CD4-positive, alpha-beta T cell treated with Interleukin-17A for 1 hour (primary cell): ENCODE measurements at places on chromosomes 5 and 9.
A peak's percentile ranks its signal among the peaks of the same experiment; 100 is the strongest.

DNA sequence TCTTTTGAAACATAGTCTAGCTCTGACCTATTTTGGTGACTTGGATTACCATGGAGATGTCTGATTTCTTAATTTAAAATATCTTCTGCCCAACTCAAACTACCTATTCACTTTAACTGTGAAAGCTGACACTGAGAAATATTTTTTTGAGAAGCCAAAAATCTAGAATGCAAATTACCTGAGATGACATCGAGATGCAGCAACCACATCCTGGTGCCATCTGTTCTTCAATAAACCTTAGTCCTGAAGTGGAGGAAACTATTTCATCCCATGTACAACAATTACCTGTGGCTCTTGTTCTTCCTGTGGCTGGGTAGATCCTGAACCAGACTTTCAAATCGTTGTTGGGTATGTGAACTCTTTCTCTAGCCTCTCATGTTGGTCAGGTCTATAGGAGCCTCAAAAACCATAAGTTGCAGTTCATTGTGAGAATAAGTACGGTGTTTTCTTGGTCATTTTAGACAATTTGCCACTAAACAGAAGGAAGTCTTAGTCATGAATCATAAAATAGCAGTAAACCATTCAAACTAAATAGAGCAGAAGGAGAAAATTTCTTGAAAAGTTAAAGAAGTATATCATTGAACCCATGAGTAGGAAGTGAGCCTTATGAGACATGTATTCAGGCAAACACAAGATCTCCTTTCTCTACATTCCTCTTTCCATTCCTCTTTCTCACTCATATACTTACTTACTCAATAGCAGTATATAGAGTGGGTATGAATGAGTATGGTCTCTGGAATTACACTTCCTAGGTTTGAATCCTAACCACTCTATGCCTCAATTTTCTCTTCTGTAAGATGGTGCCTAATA is 176.0 kb downstream of the HMHB1 start:
- DNase-seq: no peak

- DNase-seq: no peak
Observed at GRCh38 chr5:110288766-110289511, 437.5 kb downstream of the TMEM232 start.

DNA sequence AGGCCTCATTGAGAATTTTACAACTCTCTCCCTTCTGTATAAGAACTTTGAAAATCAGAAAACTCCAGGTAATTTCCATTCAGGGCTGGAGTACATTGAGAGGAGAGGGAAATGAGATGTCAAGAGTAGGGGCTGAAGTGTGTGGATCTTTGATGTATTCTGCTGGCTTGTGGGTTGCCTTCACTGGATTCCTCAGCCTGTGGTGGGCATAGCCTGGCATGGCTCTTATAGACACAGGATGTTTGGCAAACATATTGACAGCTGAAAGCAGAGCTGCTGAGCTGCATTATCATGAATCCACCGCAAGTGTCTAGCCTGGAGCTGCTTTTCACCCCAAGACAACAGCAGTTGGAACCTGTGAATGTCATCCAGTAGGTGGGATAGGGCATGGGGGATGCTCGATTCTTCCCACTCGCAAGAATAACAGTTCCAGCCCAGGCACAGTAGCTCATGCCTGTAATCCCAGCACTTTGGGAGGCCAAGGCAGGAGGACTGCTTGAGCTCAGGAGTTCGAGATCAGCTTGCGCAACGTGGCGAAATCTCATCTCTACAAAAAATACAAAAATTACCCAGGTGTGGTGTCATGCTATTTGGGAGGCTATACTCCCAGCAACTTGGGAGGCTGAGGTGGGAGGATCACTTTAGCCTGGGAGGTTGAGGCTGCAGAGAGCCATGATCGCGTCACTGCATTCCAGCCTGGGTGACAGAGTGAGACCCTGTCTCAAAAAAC is 36.0 kb upstream of the TTC23L start:
- DNase-seq: no peak

DNA sequence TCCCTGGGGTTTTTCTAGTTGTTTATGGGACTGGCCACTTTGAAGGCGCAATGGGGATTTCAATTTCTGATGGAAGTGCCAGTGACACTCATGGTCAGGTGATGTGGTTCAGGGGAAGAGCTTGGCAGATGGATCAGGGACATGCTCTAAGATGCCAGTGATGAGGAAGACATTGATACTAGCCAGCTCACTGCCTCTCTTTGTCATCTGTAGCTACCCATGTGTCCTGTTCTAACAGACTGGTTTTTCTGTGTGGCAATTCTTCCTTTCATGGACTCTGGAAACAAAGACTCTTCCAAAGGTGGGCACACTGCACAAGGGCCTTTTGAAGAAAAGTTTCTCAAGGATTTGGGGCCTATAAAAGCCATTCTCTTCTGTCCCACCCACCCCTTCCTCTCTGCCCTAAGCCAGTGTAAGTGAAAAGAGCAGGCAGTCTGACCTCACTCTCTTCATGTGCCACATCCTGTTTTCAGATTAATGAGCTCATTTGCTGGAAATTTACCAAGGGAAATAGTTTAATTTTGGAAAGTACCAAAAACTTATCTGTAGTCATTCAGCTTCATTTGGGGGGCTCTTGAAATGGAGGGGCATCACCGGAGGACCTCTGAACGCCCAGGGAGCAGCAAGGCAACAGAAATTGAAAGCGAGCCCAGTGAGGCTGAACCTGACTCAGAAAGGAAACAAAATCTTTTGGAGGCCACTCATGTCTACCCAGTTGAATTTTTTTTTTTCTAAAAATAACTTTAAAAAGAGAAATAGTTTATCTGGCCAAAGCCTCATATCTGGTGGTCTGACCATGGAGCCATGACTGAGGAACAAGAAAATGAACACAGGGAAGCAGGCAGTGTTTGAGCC is 4.9 kb upstream of the TRAF1 start:
- peak; percentile 92 for DNase-seq

DNA sequence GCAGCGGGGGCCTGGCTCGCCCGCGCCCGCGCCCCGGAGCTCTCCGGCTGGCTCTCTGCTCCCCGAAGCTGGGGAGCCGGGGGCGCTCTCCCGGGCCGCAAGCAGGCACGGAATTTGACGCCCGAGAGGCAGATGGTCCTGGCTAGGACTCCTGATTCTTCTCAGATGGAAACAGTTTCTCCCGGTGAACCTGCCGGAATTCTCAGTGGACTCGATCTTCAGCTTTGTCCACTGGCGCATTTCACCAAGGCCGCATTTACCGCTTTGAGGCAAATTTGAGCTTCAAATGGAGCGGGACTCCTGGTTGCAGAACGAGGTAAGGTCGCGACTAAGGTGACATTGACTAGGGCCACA is 305.7 kb upstream of the KCNN2 start:
- DNase-seq: no peak

- DNase-seq: no peak
Observed at GRCh38 chr9:101375546-101375945, 9.3 kb downstream of the BAAT start.

DNA sequence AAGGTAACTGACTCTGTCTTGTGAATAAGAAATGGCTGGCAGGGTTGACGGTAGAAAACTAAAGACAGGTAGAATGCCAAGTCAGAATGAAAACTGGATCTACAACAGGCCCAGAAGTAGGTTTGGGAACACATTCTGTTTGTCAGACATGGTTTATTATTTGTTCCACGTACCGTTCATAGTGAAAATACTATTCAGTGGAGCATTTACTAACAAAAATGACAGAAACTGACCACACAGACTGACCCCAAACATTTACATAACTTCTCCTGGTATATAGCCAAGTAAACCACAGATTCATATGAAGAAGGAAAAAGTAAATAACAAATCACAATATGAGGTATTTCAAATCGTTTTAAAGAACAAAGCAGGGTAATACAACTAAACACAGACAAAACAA is 73.7 kb downstream of the SLC38A9 start:
- no peak for DNase-seq

- peak; percentile 4 for DNase-seq
Observed at GRCh38 chr5:78983601-78984438, 1.3 kb downstream of the ARSB start.

GRCh38 chr5:115962565-115963402 is 509 bp downstream of the LVRN start:
- no peak for DNase-seq

GRCh38 chr9:6611865-6612264 is 33.7 kb downstream of the GLDC start:
- DNase-seq: no peak

- DNase-seq: no peak
Observed at GRCh38 chr5:173902743-173903142, 14.6 kb downstream of the CPEB4 start.

DNA sequence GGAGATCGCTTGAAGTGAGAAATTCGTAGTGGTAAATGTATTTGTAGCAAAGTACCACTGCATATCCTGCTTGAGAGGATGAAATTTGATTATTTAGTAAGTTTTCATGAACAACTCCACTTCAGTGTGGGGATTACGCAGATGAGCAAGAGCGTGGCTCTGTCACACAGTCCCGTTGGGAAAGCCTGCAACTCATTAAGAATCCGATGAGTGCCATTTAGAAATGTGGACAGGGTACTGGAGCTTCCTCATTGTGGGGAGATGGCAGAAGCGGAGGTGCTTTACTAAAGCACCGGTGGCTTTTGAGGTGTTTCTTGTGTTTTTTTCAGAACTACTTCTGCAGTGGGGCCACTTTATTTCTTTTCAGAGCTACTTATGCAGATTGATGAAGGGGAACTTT is 1.4 kb downstream of the TJP2 start:
- DNase-seq: no peak

GRCh38 chr9:22052376-22052945 is 43.4 kb upstream of the CDKN2B start:
- DNase-seq: no peak

DNA sequence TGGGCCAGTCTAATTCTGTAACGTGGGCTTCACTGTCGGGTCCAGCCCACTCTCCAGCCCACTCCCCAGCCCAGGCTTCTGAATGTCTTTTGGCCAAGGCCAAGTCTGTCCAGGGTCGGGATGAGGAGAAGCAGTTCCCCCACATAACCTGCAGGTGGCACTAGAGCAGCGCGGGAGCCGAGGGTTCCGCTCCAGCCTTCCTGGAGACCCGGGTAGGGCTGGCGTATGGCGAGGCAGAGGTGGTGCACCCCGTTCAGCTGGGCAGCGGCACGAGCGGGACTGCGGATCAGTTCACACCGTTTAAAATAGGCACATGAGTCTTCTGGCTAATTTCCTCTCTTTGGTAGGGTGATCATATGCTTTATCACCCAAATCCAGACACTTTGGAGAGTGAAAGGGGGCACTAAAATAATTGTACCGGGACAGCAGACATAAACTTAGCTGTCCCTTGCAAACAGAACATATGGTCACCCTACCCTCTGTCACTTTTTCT is 185.9 kb downstream of the MSX2 start:
- peak; percentile 29 for DNase-seq

DNA sequence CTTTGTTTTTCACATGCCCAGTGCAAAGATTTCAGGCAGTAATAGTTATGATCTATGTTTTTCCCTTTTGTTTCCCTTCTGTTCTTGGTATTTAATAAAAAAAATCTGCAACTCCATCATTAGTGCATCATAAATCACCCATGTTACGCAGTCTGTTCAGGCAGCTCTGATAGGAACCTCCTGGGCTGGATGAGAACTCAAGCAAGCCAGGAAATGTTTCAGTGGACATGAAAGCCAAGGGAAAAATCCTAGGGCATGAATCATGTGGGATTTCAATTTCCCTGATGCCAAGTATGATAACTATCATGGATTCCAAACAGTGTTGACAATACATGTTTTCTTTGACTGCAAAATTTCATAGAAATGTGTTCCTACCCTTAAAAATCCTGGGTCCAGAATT is 119.7 kb upstream of the TARS1 start:
- DNase-seq: no peak

DNA sequence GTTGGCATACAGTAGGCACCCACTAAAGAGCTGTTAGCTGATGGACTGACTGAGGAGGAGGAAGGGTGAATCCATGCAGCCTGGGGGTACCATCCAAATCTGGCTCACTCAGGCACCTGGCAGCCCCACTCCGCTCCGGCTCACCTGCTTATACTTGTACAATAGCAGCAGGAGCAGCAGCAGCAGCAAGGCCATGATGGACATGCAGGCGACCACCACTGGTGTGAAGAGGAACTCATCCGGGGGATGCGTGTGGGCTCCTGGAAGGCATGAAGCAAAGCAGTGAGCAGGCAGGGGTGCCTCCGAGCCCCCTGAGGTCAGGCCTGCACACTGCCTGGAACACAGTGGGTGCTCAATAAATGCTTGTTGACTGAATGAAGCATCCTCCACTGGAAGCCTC is 18.3 kb downstream of the CSF1R start:
- DNase-seq: no peak

- no peak for DNase-seq
Observed at GRCh38 chr5:84430079-84430478, 45.4 kb upstream of the EDIL3 start.

GRCh38 chr5:51518607-51519006 is 135.4 kb downstream of the ISL1 start:
- no peak for DNase-seq

- DNase-seq: no peak
Observed at GRCh38 chr5:116569999-116570398, 4.6 kb downstream of the SEMA6A start.

- no peak for DNase-seq
Observed at GRCh38 chr5:112576298-112576925, 157.3 kb upstream of the EPB41L4A start.

GRCh38 chr9:18390393-18390792 is 83.6 kb upstream of the ADAMTSL1 start:
- no peak for DNase-seq

DNA sequence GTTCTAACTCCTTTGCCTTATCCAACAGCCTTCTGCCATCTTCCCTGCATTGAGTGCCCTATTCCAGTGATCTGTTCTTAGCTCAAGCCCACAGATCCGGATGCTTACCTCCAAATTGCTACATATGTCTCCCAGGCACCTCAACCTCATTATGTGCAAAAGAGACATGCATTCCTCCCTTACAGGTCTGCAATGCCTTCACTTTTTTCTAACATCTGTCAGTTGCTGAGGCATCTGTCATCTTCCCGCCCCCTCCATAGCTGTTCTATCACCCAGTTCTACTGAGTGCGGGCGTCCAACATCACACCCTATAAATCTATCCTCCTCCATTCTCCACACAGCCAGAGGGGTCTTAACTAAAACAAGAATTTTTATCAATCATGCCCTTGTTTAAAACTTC is 20.1 kb downstream of the NMRK1 start:
- no peak for DNase-seq

- no peak for DNase-seq
Observed at GRCh38 chr5:173296737-173297676, 31.2 kb downstream of the STC2 start.

DNA sequence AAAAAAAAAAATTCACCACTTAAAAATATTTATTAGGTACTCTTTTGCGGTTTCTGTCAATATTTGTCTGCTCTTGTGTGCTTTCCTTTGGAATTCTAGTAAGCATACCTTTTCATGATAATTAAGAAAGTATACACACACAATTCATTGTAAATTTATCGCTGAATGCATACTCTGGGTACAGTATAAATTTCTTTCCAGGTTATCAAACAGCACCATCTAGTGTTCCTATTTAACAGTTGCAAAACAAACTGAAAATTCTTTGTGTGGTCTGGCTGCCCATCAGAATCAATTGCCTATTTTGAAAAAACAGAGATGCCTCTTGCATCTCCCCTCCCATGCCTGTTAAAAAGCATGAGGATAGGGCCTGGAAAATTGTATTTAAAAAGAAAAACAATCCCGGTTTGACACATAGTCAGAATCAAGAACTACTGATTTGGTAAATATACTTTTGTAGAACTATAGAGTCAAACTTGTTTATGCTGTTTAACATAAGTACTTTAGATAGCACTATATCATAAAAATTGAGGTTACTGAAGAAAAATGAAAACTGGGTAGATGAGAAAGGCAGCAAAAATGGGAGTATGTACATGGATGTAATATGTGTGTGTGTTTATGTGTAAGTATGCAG is 16.2 kb downstream of the PGGT1B start:
- DNase-seq: peak; percentile 52

GRCh38 chr5:75558221-75558620 is 46.5 kb downstream of the POLK start:
- no peak for DNase-seq
